ENCODE measurements at places on chromosomes 12 and 14.

DNA sequence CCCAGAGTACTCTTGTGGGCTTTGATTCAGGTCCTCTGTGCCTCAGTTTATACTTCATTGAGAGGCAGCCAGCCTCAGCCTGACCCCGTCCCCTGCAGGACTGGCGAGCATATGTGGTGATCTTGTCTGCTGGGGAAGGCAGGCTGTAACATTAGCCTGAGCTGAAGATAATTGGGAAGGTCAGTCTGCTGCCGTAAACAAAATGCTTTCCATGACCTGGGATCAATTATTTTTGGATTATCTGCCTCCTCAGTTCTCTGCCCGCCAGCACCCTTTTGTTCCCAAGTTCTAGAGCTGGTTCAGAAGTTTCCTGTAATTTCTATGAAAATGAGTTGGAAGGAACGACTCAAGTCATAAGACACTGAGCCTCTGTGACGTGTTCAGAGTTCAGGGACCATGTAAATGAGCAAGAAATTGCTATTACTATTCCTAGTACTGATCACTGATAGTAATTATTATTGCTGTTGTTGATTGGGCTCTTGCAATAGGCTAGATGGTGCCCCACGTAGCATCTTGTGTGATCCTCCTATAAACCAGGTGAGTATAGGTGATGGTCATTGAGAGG lies 4.5 kb downstream of the ORAI1 start:
- no peak for DNase-seq

GRCh38 chr14:64217834-64218233 lies 76.3 kb downstream of the ESR2 start:
- DNase-seq = no peak

GRCh38 chr12:121494093-121494787 lies 86.6 kb downstream of the KDM2B start:
- DNase-seq = peak; percentile 54

DNA sequence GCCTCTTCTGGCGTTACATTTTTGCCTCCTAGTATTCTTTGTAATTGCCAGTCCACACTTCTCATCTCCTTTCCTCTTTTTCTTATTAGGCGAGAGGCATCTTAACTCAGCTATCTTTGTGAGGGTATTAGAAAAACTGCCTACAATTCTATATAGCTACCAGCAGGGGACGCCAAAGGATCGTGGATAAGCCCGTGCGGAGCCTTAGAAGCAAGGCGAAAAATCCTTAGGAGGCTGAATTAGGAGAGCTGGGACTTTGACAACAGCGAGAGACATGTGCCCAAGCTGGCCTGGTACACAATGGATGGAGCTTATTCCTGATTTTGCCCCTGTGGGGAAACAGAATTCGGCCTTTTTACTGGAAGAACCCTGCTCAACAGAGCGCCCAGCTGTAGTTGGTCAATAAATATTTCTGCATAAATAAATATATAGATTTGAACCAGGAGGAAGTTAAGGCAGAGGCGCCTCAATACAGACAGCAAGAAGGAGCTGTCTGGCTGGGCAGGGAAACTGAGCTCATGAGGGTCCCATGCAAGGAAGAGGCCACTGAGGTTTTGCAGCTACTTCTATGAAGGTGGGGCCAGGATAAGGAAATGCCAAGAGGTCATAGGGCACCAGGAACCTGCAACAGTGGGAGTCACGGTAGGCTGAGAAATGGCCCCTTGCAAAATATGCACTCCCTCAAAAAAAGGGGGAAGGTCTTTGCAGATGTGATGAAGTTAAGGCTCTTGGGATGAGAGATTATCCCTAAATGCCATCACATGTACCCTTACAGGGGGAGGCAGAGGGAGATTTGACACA lies 14.6 kb upstream of the RBM19 start:
- DNase-seq = no peak

DNA sequence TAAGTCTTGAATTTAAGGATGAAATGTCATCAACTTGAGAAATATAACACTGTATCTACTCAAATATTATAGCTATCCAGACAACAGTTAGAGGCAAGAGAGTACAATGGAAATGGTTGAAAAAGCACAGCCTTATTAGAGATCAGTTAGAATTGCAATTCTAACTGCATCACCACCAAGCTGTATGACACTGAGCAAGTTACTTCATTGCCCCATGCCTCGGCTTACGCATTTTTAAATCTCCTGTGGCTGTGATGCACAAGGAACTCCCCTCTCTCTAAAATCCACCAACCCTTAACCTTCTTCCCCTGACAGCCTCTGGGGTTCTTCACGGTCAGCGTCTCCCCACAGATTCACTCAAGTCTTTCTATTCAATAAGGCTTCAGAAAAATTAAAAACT lies 75.1 kb downstream of the MED13L start:
- DNase-seq = no peak

DNA sequence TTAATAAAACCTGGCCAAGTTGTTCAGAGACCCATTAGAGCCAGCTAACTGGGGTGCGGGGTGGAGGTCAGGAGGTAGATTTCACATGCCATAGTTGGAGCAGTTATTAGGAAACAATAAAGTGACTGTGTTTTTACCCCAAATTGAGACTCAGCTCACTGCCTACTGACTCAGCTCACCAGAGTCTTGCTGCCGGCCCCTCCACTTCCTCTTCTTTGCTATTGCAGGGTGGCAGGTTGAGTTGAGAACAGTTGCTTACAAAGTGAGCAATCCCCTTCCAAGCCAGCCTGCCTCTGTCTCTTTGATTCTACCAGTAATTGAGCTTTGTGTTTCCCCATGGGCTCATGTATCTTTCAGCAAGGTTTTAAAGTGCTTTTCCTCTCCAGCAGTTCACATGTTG lies 12.9 kb downstream of the ST8SIA1 start:
- no peak for DNase-seq

GRCh38 chr12:101077791-101078528 lies 132.1 kb downstream of the SLC5A8 start:
- no peak for DNase-seq

DNA sequence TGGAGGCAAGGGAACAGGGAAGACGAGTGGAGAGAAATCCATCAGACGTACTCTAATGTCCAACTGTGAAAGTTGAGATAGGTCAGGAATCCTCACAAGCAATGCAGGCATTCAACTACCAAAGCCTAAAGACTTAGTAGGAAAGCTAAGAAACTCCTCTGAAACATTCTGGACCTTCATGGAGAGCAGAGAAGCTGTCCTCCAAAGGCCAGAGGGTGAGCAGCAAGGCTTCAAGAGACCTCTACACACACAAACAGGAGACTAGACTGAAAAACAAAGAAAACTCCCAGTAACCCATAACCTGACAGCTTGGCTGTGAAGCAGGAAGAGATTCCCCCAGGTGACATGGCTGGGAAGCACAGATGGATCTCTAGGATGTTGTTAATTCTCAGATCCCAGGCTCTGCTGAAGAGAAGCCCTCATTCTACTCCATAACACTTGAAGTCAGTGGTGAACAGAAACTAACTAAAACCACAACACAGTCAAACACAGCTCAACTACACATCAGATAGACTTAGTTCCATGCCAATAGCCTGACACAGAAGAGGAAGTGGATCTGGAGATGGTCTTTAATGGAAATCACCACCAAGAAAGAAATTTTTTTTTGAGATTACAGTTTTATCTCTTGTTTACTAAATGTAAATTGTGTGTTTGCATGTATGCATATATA lies 23.2 kb upstream of the LYZ start:
- DNase-seq = no peak

- no peak for DNase-seq
Measured at GRCh38 chr14:77708749-77709148, 846 bp downstream of the SLIRP start.

- DNase-seq = no peak
Measured at GRCh38 chr12:117789195-117789912, 179.4 kb downstream of the KSR2 start.

DNA sequence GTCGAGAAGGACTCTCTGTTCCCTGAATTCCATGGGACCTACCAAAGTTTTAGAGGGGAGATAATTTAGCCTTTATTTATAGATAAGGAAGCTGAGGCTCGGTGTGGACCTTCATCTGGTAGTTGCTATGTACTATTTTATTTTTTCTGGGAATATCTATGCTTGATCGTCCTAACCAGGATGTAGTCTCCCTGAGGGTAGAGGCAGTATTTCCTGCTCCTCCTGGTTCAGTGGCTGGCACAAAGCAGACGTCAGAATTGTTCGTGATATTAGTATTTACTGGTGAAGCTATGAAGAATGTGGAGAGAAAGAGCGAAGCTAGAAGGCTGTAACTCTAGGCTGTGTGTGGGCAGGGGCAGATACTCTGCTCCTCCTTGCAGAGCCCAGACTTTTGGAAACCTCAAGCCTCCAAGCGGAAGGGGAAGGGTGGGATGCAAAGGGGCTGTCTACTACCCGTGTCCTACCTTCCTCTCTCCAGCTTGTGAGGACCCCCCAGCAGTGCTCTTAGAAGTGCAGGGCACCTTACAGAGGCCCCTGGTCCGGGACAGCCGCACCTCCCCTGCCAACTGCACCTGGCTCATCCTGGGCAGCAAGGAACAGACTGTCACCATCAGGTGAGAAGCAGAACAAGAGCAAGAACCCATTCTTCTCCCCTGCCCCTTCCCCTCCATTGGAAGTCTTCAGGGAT lies 1.4 kb downstream of the LRP10 start:
- no peak for DNase-seq

DNA sequence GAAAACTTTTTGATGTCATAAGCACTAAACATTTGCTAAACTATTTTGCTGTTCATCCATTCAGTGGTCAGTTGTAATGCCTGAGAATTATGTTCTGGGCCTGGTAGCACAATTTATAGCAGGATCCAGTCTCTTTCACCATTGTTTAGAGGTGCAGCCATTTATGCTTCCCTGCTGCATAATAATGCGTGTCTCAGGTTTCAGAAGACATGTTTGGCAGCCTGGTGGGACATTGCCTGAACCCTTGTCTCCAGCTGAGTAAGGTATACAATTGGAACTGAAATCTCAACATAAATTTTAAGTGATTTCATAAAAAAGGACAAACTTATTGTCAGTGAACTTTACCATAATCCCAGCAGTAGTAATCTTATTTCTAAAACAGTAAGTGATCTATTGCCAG lies 94.8 kb downstream of the POLR3B start:
- DNase-seq = no peak

DNA sequence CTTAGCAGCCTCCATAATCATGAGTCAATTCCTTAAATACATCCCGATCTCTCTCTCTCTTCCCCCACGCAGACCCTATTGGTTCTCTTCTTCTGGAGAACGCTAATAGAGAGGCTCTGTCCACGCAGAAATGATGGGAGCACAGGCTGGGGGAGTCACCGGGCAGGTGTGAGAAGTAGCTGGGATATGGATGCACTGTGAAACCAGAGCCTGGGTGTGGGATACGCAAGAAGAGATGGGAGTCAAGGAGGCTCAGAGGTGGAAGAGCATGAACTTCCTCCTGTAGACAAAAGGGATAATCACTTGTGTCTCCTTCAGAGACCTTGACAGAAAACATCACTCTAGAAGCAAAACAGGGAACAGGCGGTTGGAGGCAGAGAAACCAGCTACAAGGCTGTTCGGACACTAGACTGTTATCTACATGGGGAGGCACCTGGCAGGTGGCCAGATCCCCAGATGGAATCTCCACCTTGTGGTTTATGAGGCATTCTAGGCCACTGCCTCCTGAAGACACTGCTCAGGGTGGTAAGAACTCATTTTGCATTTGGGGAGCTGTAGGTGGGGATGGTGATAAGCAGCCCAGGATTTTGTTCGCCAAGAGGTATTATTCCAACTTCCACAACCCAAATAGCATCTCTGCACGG lies 7.2 kb upstream of the SELPLG start:
- DNase-seq = no peak

DNA sequence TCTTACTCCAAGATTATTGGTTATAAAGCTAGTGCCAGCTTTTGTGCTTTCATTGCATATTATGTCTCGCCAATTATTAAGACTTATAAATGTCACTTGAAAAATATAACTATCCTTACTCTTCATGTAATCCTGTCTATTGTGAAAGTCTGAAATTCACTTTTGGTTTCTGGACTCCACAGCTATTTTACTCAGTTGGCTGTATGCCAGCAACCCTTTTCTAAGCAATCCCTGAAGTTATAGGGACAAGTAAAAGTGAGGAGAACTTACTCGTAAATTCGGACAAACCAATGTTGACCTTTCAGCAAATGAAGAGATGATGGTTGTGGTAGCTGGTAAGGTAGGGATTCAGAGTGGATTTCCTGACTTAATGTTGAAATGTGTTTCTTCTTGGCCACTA lies 196.3 kb downstream of the NPAS3 start:
- DNase-seq = no peak

DNA sequence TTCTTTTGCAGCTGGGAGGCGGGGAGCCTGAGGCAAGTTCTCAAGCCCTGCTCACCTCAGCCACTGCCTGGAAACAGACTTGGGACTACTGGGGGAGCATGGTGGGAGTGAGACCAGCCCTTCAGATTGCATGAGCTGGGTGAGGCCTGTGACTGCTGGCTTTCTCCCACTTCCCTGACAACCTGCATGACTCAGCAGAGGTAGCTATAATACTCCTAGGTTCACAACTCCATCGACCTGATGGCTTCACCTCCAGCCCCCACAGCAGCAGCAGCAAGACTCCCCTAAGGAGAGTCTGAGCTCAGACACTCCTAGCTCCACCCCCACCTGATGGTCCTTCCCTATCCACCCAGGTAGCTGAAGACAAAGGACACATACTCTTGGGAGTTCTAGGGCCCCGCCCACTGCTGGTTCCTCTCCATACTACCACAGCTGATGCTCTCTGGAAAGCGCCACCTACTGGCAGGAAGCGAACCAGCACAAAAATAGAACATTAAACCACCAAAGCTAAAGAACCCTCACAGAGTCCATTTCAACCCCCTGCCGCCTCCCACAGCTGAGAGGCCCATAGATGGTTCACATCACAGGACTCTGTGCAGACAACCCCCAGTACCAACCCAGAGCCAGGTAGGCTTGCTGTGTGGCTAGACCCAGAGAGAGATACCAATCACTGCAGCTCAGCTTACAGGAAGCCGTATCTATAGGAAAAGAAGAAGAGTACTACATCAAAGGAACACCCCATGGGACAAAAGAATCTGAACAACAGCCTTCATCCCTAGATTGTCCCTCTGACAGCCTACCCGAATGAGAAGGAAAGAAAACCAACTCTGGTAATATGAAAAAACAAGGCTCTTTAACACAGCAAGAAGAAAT lies 68.7 kb downstream of the RPAP3 start:
- DNase-seq = peak; percentile 10

GRCh38 chr12:45666816-45667215 lies 62.7 kb upstream of the ARID2 start:
- no peak for DNase-seq

- DNase-seq = no peak
Measured at GRCh38 chr12:122947352-122947792, 18.9 kb downstream of the ABCB9 start.

- DNase-seq = no peak
Measured at GRCh38 chr14:105931808-105932483, 405.6 kb downstream of the TMEM121 start.

DNA sequence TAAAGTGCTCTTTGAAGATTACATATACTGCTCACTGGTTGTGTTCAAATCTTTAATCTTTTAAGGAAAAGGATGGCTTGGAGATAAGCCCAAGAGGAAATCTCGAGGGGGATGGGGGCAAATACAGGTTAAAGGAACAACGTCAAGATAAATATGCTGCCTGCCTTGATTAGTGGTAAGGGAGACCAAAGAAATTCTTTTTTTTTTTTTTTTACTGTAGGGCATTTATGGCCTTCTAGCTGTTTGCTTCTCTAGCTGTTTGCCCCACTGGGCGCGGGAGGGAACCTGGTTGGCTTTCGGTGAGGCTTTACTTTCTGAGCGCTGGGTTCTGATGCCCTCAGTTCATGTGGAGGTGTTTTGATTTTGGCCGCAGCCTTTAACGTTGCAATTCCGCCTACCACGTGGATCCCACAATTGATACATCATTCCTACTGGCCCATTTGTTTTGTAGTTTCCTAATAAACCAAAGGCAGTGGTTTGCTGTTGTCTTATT lies 5.7 kb downstream of the CCND2 start:
- no peak for DNase-seq

Measured in immature natural killer cell (primary cell).